HS-5 (cell line): ENCODE measurements at places on chromosomes 3 and 15.
A peak's percentile ranks its signal among the peaks of the same experiment; 100 is the strongest.

DNA sequence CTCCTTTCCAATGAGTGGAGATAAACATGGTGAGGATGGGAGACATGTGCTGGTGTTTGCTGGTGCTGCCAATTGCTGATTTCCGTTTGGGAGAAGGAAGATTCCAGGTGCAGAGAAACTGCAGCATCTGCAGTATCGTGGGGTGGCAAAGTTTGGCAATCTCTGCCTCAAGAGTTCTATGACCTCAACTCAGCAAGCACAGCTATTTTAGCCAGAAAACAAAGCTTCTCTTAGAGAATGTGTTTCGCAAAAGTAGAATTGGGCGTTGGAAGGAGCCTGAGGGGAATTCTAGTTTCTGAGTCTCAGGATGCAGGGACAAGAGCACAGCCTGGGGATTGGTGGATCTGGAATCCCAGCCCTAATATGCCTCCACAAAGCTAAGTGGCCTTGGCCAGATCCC is 18.2 kb upstream of the SHC4 start:
- DNase-seq, result no peak

- DNase-seq, result no peak
These were observed 108.9 kb downstream of the ATG7 start for GRCh38 chr3:11381141-11381540.

- DNase-seq, result no peak
These were observed 7.6 kb upstream of the KLF15 start for GRCh38 chr3:126364731-126365301.

DNA sequence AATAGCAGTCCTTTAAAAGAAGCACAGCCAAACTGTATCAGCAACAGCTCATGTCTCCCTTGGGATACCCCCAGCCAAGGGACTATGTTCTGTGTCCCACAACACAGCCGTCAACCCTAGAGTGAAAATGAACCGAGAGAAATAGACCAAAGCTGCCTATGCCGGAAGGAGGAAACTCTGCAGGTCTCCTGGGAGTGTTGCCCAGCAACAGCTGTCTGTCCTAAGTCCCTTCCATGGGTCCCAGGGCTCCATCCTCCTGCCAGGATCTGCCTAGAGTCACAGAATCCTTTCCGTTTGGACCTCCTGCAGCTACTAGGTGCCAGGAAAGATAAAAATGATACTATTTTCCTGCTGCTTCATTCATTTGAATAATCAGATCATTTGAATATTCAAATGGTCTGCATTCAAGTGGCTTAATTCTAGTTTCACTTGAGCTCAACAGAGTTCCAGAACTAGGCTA is 53.1 kb downstream of the TRANK1 start:
- no peak for DNase-seq

DNA sequence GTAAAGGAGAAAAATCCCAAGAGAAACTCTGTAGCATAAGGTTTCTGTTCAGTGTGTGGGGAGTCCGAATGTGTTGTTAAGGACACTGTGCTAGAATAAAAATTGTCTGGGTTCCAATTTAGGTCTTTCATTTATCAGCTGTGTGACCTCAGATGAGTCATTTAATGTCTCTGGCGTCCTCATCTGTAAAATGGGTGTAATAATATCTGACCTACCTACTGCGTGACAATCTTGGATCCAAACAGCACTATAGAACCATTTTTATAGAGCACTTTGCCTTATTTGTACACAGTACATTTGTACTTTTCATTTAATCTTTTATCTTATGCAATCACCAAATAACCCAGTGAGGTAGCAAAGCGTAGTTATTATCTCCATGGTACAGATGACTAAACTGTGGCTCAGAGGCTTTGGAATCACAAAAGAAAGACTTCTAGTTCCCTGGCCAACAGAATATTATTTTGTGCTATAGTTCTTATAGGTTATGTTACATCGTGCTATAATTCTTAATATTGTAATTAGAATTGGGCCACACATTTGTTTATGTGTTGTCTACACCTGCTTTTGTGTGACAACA is 46.6 kb upstream of the TNIK start:
- DNase-seq, result no peak

DNA sequence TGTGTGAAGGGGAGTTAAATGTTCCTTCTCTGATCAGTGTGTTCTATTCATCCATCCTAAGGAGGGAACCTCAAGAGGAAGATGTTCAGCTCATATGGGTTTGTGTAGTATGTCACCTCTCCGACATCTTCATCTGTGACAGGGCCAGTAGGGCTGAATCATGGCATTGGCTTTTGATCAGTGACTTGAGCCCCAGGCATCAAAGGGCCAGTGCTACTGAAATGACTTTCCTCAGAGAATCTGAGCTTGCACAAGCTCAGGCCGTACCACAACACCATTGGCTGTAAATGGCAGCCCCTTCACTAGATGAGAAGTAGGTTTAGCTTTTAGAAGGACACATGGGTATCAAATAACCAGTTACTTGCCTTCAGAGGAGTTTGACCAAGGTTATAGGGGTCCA is 183.2 kb upstream of the NR2E3 start:
- no peak for DNase-seq

- DNase-seq, result peak; percentile 29
These were observed 408.0 kb downstream of the NAALADL2 start for GRCh38 chr3:175267121-175267531.

- DNase-seq, result no peak
These were observed 64.8 kb downstream of the RBMS3 start for GRCh38 chr3:29345516-29346300.
